Hematopoietic multipotent progenitor cell treated with erythropoietin and hydrocortisone succinate and interleukin-3 and kit ligand, for 17 days (in vitro differentiated cells): ENCODE measurements at places on chromosomes 11 and 22.
A peak's percentile ranks its signal among the peaks of the same experiment; 100 is the strongest.

GRCh38 chr22:49503896-49504521, 323.7 kb downstream of the BRD1 start:
- DNase-seq = no peak

GRCh38 chr22:41668971-41669911, 19.4 kb downstream of the SNU13 start:
- no peak for DNase-seq

GRCh38 chr22:23532731-23533130, 47.4 kb downstream of the IGLL1 start:
- DNase-seq = no peak

GRCh38 chr11:74397501-74398243, 561 bp downstream of the PGM2L1 start:
- peak; percentile 50 for DNase-seq

GRCh38 chr11:82663535-82663934, 70.1 kb downstream of the FAM181B start:
- no peak for DNase-seq

DNA sequence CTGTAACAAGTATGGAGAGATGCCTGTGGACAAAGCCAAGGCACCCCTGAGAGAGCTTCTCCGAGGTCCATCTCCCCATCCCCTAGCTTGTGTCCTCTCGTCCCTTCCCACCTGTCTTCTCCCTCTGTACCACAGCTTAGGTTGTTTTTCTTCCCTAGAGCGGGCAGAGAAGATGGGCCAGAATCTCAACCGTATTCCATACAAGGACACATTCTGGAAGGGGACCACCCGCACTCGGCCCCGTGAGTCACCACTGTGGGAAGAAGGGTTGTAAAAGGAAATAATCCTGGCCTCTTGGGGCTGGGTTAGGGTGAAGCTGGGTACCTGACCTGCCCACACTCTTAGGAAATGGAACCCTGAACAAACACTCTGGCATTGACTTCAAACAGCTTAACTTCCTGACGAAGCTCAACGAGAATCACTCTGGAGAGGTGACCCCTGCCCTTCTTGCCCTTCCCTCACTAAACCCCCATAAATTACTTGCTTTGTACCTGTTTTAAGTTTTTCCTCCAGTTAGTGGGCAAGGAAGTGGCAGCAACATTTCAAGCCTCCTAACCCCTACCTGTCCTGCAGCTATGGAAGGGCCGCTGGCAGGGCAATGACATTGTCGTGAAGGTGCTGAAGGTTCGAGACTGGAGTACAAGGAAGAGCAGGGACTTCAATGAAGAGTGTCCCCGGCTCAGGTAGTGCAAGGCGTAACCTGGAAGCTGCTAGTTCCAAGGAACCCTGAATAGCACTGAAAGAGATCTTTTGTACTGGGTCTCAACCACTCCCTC, 3.1 kb downstream of the TAF10 start:
- DNase-seq = no peak

DNA sequence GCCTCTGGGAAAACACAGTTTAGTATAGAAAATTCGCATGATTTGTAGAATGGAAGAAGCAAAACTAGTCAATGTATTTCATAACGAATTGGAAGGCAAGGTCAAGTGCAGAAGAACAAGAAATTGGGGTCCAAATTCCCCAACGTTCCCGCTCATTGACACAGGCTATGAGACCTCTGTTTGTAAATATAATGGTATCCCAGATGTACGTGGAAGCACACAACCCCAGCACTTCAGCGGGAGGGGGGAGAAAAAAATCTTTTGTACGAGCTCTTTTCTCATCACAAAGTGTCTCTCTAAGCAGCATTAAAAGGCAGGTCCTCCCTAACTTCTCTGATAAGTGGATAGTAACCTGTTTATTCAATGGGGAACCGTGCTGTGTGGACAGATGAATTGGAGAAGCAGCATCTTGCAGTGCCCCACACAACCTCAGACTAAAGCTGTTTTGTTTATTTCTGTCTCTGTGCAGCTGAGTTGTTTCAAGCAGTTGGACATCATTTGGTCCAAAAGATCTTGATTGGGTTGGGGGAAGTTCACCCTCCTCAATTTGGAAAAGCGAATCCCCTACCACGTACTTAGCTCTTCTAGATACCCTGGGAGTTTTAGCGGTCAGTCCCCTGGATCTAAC, 1.1 kb upstream of the GAB2 start:
- DNase-seq = no peak

DNA sequence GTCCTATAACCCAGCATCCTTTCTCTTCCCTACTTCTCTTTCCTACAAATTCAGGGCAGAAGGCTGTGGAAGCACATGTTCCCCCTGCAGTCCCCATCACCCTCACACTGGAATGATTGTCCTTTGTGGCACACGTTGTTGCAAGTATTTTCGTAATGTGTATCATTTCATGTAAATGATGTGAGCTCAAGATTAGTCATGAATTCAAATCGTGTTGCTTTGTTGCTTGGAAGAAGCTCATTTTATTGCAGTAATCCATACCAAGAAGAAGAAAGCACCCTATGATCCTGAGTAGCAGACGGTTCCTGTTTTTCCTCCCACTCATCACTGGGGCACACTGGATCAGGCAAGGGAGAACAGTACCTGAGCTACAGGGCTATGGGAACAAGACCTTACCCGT, 173.4 kb downstream of the NCAM1 start:
- DNase-seq = no peak

GRCh38 chr11:96523656-96524055, 133.8 kb downstream of the JRKL start:
- no peak for DNase-seq

- DNase-seq = no peak
Observed at GRCh38 chr11:63769042-63769713, 603 bp upstream of the ZFTA start.

DNA sequence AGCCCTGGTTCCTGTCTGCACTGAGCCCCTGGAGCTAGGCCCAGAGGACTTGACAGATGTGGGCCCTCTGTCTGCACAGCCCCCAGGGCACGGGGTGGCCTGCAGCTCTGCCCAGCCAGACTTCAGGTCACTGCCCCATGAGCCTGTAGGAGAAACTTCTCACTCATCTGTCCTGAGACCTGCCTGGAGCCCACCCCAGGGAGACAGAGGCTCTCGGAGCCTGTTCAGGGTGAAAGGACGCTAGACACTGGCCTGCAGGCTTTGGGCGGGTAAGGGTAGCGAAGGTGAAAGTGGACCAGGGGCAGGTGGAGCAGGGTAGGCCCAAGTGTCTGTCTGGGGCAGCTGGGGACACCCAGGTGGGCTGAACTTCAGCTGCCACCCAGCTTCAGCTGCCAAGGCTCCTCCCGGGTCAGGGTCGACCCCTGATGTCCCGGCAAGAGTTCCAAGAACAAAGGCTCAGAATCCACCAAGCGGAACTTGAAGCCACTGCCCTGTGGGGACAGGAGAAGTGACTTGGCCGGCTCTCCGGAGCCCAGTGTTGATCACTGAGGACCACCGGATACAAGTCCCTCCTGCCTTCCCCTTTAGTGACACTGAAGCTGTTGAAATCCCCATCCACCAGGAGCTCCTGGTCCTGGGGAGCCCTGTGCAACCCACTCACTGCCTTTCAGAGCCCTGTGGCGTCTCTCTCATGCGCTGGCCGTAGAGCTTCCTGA, 90.3 kb downstream of the KCNQ1 start:
- DNase-seq = no peak

DNA sequence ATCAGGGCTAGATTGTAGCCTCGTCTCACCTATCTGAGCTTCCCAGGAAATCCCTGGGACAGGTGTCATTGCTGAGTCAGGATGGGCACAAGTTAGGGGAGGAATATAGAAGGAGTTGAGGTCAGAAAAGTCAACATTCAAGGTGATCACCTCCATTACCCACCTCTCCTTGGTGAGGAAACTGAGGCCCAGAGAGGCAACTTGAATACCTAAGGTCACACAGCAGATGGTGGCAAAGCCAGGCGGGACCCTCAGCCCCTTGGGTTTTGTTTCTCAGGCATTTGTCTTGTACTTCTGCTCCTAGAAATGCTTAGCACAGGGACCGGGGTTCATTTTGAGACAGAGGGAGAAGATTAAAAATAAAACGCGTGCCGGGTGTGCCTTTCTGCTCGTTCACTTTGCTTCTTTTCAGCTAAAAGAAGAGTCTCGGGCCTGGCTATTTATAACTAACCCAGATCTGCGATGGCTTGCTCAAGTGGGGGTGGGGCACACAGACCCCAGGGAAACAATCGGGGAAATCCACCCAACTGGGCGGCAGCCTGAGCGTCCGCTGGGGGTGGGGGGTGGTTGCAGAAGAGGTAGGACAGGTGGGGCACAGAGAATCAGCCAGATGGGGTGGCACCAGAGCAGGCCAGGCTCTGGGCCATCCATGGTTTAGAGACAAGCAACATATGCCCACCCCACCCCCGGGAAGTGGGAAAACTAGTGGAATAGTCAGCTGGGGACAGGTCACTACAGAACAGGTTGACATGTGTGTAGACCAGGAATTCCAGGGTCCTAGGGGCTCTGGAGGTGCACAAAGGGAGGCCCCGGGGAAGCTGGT, 3.9 kb upstream of the GNAZ start:
- DNase-seq = no peak

- DNase-seq = no peak
Observed at GRCh38 chr11:63672936-63673539, 1.9 kb upstream of the ATL3 start.

GRCh38 chr11:67345920-67346819, 7.2 kb downstream of the POLD4 start:
- peak; percentile 8 for DNase-seq

DNA sequence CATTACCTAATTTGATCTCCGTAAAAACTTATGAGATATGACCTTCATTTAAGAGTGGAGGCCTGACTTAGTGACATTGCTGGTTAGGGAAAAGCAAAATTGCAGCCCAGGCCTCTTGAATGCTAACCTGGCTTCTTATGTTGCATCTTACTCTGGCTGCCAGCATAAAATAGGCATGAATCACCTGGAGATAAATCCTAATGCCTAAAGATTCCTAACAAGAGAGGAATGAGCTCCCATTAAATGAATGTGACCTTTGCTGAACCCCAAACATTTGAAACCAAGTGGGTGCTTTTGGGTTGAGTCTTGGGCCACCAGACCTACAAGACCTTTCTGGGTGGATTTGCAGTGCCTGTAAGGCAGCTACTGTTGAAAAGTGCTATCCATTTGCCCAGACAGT, 1145.6 kb upstream of the TENM4 start:
- DNase-seq = no peak

GRCh38 chr22:24011735-24012068, 598 bp downstream of the CABIN1 start:
- no peak for DNase-seq

DNA sequence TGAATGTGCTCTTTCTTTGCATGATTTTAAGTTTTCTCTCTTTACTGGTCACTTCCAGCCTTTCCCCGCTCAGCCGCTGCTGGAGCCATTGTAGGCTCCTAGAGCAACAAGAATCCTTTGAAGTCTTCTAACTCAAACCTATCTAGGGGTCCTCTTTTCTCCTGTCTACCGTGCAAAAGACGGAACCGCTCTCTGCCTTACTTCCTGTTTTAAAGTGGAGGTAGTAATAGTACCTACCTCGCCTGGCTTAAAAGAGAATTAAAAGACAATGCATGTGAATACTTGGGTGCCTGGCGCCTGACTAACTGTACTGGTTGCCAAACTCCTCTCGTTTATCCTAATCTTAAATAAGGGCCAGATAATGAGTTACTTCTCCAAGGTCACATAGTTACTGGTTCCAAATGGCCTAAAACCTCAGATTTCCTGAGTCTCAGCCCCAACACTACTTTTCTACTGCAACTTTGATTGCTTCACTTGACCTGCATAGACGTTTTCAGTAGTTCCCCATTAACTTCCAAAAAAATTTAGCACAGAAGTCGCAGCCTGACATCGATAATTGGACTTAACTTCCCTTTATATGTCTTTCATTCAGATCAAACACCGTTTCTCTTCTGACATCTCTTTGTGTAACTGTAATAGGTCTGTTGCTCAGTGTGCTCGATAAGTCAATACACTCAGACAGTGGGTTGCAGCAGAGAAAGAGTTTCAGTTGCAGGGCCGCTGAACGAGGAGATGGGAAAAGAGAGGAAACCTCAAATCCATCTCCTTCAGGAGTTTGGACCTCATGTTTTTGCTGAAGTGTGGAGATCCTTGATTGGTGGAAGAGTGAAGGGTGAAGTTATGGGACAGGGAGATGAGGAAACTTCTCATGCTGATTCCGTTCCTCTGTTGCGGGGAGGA, 891 bp downstream of the SAMM50 start:
- DNase-seq = no peak

GRCh38 chr11:60951606-60951903, 421 bp downstream of the SLC15A3 start:
- DNase-seq = no peak

- DNase-seq = no peak
Observed at GRCh38 chr11:16846305-16846704, 107.9 kb downstream of the C11orf58 start.

- DNase-seq = peak; percentile 72
Observed at GRCh38 chr22:29071261-29072045, 1.4 kb upstream of the KREMEN1 start.
